T-helper 2 cell treated with Interferon-gamma antibody and Interleukin-4, amounts not matched to agents 100 ng/mL and 5 ng/mL, for 36 hours (primary cell): ENCODE measurements at places on chromosomes 3 and 15. TPM values are rescaled to one million over a fixed set of nuclear protein-coding genes. Genes with fewer than 3 reads are reported as not detected.

Gene TAGLN3
- 0.32 TPM in 1 of 2 replicates, not detected in the other for total RNA-seq

Gene AAGAB
- 48.4 and 50.1 TPM in 2 replicates for total RNA-seq

Gene PTH1R
- total RNA-seq, result not detected in 2 replicates

Gene CISH
- total RNA-seq, result 385 and 386 TPM in 2 replicates

Gene MORC1
- total RNA-seq, result not detected in 2 replicates

Gene CNTN6
- not detected in 2 replicates for total RNA-seq

Gene PIGZ
- 3.1 and 3.3 TPM in 2 replicates for total RNA-seq

Gene ADAMTS7
- total RNA-seq, result 2.3 and 2.5 TPM in 2 replicates

Gene NME9
- total RNA-seq, result not detected in 2 replicates

Gene MESP2
- total RNA-seq, result not detected in 2 replicates

Gene PPP2R3A
- total RNA-seq, result 0.20 TPM in 1 of 2 replicates, not detected in the other

Gene AVEN
- 15.9 and 16.8 TPM in 2 replicates for total RNA-seq

Gene PLCD1
- 11.5 and 14.4 TPM in 2 replicates for total RNA-seq

Gene SAMMSON
- not detected in 2 replicates for total RNA-seq

Gene JMJD7
- 17.7 and 17.8 TPM in 2 replicates for total RNA-seq

Gene MGLL
- 3.8 and 5.0 TPM in 2 replicates for total RNA-seq

Gene PRTG
- total RNA-seq, result not detected in 2 replicates

Gene EPHB3
- 0.05 and 0.14 TPM in 2 replicates for total RNA-seq
